ENCODE measurements at places on chromosomes 12 and 14.

- DNase-seq, result no peak
These were observed 8.6 kb downstream of the NANOG start for GRCh38 chr12:7797698-7798398.

GRCh38 chr14:102026934-102027333 is 59.9 kb downstream of the HSP90AA1 start:
- DNase-seq, result no peak

DNA sequence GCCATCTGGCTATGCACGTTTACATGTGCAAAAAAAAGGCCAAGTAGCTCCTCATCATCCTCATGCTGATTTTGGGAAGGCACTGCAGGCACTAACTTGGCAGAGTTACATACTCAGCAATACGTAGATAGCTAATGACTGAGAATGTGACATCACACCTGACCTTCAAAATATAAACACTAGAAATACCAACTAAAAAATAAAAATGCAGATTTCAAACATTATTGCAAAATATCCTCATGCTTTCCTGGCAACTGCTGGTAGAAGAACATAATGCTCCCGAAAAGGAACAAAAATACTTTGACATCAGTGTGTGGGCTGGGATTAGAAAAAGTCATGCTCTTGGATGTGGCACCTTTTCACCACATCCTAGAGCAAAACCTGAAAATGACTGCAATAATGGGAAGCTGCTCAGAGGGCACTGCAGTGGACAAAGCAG is 153.2 kb upstream of the ABCD2 start:
- DNase-seq, result no peak

- no peak for DNase-seq
These were observed 11.2 kb upstream of the PRPH start for GRCh38 chr12:49283541-49284429.

DNA sequence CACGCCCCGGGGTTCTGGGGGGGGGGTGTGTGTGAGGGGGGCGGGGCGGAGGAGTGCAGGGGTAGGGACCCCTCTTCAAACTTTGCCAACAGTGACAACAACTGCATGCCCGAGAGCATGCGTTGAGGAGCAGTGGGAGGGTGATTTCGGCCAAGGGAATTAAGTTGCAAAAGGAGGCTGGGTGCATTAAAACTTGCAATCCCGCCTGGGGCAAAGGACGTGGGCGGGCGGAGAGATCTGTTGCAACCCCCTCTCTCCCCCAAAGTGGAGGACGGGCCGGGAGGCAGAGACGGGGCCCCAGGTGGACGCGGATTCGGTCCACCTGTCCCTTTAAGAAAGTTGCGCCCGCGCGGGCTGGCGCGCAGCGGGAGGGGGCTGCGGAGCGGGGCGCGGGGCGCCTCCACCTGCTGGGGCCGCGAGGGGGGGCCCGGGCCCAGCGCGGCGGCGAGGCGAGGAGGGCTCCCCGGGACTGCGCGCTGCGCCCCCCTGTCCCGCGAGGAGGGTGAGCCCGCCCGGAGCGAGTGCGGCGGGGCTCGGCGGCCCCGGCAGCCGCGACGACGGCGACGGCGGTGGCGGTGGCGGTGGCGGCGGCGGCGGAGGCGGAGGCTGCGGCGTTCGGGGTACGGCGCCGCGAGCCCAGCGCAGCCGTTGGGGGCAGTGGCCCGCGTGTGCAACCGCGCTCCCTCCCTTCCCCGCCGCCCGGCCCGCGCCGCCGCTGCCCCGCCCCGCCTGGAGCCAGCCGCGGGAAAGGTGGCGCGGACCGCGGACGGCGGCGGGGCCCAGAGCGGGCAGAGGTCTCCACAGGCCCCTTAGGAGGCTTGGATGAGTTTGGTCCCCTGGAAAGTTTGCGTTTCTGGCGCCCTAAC is 530 bp upstream of the FOXN4 start:
- no peak for DNase-seq

- no peak for DNase-seq
These were observed 30.9 kb upstream of the TUBA1C start for GRCh38 chr12:49233842-49234526.

- DNase-seq, result peak; percentile 30
These were observed 181.7 kb downstream of the NPAS3 start for GRCh38 chr14:33120341-33120740.

Measured in urothelium cell line (cell line).